ENCODE measurements at places on chromosomes 7 and 10.

- DNase-seq = no peak
Measured at GRCh38 chr10:59942556-59942955, 36.2 kb upstream of the CCDC6 start.

DNA sequence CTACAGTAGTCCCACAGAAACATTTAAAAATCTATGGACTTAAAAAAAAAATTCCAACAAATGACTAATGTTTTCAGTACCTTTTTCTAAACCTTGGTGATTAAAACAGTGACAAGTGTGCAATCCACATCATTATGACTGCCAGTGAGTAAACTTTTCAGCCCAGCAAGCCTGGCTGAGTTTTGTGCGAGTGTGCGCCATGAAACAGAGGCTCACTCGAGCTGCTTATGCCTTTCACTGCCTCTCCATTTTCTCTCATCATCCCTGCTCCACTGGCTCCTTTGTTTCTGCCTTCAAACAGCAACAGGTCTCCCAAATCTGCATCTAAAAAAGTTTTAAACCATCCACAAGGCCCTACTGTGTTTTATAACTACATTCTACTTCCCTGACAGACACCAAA lies 105.8 kb downstream of the USP6NL start:
- no peak for DNase-seq

- DNase-seq = no peak
Measured at GRCh38 chr10:17428351-17429097, 25.9 kb downstream of the ST8SIA6 start.

GRCh38 chr7:111091593-111092358 lies 849 bp downstream of the LRRN3 start:
- DNase-seq = no peak

DNA sequence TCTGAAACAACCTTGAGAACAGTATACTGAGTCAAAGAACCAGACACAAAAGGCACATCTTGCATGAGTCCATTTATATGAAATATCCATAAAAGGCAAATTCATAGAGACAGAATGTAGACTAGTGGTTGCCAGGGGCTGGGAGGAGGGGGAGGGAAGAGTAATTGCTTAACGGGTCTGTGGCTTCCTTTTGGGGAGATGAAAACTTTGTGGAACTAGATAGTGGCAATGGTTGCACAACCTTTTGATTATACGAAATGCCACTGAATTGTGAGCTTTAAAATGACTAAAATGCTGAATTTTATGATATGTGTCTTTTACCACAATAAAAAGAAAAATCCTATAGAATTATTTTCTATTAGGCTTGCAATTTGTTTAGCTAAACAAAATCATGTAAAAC lies 16.8 kb downstream of the ADRB1 start:
- DNase-seq = peak; percentile 56

DNA sequence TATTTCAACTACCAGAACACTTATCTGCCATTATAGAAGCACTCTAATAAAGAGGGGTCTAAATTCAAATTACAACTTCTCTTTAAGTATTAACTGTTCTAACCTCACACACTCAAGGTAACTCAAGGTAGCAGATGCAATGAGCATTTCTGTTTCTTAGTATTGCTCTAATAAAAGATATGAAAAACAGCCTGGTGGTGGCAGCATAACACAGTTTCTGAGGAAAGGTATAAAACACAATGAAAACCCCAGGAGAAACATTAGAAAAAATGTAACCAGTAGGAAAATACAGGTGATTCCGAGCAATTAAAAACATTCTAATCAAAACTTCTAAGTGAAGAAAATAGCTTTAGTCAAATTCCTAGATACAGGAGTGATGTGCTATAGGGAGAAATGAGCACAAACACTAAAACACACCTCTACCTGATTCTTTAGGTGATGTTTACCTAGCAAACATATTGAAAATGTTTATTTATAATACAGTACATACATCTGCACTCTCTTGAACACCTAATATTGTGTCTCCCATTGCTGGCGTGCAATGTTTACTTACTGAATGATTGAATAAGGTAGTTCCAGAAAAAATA lies 3.5 kb downstream of the MKRN1 start:
- DNase-seq = peak; percentile 69

DNA sequence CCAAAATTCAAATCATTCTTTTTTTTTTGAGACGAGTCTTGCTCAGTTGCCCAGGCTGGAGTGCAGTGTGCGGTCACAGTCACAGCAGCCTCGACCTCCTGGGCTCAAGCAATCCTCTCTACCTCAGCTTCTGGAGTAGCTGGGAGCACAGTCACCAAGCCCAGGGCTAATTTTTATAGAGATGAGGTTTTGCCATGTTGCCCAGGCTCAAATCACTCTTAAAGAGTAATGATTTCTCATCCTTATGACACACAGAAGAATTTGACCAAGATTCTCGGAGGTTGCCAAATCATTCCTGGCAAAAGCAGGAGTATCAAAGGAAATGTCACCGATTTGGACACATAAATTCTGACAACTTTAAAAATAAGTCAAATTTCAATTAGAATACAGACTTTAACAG lies 39.1 kb downstream of the SIRT1 start:
- DNase-seq = no peak

GRCh38 chr10:20228729-20229128 lies 412.5 kb downstream of the PLXDC2 start:
- peak; percentile 33 for DNase-seq

- DNase-seq = peak; percentile 68
Measured at GRCh38 chr10:29634764-29635625, at the start of gene SVIL. Gene SVIL, minus strand, starts transcription at chr10:29634971. Its CDS starts 79,913 bp downstream, at chr10:29555058.

DNA sequence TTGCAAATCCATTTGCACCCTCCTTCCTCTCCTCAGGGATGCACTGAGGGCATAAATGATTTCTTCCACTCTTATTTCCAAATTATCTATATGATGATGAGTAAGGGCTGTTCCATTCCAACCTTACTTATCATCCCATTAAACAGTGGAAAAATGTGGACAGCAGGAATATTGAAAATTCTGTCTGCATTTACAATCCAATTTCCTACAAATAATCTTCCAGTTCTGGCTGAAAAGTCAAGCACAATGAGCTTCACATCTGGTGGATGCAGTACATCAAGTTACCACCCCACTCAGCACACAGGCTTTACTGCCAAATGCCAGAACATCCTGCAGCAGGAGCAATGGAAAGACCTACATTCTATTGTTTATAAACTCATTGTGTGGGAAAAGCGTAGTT lies 345.0 kb upstream of the STEAP1 start:
- DNase-seq = no peak

- DNase-seq = peak; percentile 11
Measured at GRCh38 chr10:117860823-117861222, 185.9 kb downstream of the RAB11FIP2 start.

Measured in suppressor macrophage (primary cell).